ENCODE measurements at places on chromosomes 3 and 15.

- DNase-seq, result no peak
These were observed 27.8 kb downstream of the FNDC3B start for GRCh38 chr3:172066880-172067796.

DNA sequence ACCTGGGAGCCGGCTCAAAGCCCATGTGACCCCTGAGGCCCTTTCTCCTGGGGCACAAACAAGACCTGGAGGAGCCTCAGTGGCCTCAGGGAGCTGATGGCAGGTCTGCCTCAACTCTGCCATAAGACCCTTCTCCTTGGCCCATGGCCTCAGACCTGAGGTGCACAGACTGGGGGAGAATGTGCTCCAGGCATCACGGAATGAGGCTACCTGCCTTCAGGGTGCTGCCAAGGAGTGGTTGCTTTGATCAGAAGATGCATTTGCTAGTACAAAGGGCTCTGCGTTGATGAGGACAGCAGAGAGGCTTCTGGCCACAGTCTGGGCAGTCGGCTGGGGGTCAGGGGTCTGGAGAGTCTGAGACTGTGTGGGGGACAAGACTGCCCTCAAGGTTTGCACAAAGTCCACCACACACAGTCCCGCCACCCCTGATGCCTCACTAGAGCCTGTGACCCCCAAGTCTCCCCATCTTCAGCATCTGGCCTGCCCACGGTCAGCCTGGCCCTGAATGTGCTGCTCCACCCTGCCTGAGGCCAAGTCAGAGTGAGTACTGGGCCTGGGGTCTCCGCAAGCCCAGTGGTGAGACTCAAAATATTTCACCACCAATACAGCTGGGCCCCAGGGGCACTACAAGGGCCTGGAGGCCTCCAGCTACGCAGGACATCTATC lies 26.6 kb downstream of the ALDH1L1 start:
- DNase-seq, result no peak

- DNase-seq, result no peak
These were observed 15.8 kb downstream of the CYP11A1 start for GRCh38 chr15:74351670-74352069.

- no peak for DNase-seq
These were observed 118.5 kb upstream of the KCNMB2 start for GRCh38 chr3:178417736-178418135.

- no peak for DNase-seq
These were observed 507 bp upstream of the AP3B2 start for GRCh38 chr15:82710208-82710555.

Data from Panc1 (cell line).